ENCODE measurements at places on chromosomes 12 and 14.

DNA sequence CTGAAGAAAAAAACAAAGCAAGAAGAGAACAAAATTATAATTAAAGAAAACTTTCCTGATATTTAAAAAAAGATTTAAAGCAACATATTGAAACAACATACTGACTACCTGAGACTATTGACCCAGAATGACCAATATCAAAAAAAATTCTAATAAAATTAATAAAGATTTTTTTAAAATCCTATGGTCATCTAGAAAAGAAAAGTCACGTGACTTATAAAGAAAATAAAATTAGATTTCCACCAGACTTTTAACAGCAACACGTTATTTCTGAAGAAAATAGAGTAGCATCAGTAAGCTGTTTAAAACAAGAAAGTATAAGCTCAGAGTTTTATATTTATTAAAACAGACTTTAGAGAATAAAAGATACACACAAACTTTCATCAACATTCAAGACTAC lies 238.0 kb downstream of the C12orf42 start:
- ATAC-seq, result no peak

- ATAC-seq, result no peak
Measured at GRCh38 chr14:32726516-32726915, 212.2 kb upstream of the NPAS3 start.

GRCh38 chr14:63404906-63405305 lies 86.2 kb upstream of the GPHB5 start:
- no peak for ATAC-seq

GRCh38 chr12:123040106-123040505 lies 59.6 kb downstream of the ARL6IP4 start:
- ATAC-seq, result no peak

GRCh38 chr14:40371011-40371410 lies 938.8 kb upstream of the FBXO33 start:
- no peak for ATAC-seq

DNA sequence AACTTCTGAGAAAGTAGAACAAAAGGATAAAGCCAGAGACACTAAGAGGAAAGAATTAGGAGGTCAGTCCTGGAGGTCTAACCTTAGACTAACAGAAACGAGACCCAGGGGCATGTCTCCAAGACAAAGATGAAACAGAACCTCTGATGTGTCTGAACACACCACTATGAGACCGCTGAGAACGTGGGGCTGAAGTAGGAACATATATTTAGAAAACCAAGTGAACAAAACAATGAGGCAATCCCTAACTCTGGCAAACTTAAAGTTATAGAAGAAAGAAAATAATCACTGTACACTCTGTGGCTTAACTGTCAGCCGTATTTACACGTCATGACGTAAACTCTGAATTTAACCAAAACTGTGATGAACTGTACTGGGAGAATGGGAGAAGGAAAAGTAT lies 17.9 kb downstream of the KCTD10 start:
- no peak for ATAC-seq

DNA sequence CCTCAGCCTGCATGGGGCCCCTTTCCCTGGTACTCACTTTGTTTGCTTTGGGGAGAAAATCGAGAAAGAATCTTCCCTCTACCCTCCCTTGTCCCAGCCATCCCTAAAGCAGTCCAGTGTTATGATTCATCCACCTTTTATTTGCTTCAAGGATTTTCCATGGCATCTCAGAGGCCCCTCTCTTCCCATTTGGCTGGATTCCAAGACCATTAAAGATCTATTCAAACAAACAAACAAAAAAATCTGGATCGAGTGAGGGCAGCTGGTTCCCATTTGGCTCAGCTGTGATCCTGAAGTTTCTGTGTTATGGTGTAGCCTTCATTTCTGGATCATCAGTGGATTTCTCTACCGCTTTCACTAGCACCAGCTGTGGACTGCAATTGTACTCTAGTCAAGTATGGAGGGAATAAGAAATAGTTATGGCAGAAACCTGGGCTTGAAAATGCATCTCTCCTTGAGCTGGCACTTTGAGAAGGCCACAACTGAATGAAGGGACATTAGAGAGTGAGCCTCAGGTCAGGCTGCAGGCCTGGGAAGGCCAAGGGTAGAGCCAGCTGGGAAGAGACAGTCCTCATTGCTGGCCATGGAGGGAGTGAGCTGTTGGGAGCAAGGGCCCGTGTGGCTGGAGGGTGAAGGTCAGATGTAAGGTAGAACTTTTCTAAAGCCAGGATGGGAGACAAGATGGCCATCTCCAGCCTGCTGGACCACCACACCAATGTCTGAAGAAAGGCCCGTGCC lies 13.7 kb downstream of the KRT71 start:
- no peak for ATAC-seq

DNA sequence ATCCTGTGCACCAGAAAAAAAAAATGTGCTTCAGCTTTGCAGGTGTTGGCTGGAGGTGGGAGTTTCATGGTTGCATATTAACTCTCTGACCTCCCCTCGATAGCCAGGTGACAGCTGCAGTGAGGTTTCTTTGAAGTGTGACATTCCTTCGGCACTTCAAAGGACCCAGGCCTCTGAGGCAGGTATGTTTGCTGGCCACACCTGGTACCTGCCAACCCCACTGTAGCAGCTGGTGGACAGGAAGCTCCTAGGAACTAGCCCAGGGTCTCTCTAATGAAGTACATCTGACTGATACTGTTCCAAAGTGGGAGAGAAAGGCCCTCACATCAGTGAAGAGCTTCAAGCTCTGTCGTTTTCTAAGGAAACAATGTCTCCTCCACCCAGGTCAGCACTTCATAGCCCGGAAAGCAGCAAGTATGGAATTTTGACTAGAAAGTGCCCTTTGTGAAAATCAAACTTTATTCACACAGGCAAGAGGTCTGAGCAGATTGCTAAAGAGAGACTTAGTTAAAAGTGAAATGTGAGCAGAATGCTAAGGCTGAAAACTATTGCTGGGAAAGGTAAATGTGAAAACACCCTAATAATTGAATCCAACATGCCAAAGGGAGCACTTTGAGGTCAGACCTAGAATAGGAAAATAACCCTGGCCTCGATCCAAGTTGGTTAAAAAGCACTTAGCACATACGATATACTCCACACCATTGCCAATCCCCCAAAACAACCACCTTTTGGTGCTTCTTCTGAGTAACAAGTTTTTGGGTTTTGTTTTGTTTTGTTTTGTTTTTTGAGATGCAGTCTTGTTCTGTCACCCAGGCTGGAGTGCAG lies 71.3 kb downstream of the PHLDA1 start:
- no peak for ATAC-seq

DNA sequence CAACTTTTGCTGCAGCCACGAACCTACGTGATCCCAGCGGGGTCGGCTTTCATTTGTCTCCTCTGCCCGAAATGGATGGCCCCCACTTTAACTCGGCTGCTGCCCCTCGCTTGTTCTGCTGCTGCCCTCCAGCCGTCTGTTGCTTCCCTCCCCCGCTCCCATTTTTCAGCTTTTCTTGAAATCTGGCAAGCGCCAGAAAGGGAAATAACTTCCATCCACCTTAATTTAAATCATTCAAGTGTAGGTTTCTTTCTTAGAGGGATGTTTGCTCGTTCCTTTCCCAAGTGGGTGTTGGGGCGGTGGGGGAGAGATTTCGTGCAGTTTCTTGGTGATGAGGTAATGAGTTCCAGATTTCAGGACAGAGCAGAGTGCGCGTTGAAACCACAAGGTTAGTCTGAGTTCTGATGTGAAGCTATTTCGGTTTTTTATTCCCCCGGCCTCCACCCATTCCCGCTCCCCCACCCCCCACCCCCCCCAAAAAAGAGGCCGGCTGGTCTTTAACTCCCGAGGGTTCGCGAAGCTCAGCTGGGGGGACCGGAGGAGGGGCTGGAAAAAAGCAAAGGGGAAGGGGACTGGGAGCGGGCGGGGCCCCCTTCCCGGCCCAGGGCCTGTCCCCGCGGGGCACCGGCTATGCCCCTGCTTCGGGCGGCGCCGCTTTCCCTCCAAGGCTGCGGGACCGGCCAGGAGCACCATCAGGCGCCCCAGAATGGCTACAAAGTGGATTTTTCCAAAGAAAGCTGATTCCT lies 2.2 kb upstream of the ZFP36L1 start:
- ATAC-seq, result no peak

DNA sequence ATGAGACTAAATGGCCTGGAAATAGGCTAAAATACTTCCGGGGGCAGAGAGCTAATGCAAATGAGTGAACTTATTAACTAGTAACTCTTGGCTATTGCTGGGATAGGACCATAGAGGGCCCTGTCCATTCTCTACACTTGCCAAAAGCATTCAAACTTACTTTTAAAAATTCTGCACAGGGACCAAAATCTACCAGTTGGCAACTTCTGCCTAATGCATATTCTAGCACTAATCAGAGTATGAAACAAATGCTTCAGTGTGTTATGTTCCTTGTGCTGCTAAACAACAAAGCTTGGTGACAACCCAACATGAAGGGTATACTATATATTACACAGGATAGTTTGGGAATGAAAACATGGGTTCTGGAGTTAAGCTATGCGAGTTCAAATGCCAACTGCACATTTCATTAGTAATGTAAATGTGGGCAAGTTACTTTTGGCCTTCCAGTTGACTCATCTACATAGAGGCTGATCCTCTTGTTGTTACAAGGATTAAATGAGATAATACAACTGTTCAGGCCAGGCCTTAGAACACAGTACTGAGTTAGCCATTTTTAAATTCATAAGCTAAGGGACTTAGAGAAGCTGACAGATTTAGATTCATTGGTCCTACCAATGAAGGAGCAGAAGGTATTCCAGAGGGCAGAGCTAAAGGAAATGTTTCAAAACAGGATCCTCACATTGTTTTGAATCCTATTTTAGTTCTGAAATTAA lies 32.4 kb downstream of the HIGD1C start:
- peak; percentile 47 for ATAC-seq

GRCh38 chr12:106147956-106148355 lies 9.2 kb upstream of the NUAK1 start:
- ATAC-seq, result no peak

DNA sequence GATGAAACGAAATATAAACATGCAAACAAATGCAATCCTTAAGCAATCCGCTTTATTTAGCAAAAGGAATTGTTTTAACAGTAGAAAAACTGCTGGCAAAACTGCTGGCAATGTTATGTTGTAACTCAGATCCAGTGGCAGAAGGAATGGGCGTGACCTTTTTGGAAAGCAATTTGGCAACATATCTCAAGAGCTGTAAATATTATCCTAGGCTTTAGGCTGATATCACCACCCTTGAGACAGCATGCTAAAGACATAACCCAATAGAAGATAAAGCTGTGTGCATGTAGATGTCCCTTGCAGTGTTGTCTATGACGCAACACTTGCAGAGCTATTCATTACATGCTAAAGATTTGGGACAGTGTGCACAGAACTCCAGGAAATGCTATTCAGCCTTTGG lies 138.5 kb downstream of the DICER1 start:
- no peak for ATAC-seq

DNA sequence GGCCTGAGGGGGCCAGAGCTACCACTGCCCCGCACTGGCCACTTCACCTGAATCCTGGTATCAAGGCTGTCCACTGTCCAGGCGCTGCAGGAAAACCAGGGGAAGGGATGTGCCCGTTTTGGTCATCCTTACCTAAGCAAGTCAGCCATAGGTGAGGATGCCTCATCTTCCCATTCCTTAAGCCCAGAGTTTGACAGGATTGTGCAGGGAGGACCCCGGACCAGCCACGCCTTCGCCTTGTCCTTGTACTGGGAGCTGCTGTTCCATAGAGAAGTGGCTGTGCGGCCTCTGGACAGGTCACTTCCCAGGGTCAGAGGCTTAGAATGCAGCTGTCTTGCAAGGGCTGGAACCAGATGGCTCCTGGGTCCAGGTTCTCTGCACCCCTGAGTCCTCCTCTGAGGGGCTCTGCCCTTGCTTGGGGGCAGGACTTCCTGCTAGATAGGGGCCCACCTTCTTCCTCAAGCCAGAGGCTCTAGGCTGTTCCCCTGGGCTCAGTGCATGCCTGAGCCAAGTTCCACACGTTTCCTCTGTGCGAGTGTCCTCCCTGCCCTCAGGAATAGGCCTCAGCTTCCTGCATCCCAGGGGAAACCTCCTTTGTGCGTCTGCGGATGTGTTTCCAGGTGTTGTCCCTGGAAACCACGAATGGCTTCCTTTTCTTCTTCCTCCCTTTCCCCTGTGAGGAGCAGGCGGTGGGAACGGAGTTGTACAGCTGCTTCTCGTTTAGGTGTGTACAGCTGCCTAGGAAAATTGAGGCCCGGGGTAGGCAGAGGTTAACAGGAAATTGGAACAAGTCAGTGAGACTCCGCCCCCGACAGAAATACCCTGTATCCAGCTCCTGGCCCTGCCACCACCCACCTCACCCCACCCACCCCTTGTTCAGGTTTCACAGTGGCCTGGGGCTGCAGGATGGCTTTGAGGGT lies 54.3 kb upstream of the RIN3 start:
- ATAC-seq, result no peak

DNA sequence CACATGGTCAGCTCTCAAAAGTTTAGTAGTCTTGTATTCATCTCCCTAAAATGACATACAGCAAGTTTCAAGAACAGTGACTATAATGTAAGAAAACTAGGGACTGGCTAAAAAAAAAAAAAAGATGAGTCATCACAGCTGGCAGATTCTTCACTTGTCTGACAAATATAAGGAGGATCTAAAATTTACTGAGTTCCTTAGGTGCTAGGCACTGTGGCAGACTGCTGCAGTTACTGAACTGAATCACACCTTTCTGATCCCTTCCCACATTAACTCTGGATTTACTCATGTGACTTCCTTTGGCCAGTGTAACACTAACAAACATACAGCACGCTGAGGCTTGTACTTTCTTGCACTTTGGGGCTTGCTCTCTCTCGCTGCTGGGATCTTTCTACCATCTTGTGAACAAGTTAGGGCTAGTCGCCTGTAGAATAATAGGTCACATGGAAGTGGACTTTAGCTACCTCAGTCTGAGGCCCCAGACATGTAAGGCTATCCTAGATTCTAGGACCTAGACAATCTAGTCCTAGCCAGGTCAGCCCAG lies 32.1 kb downstream of the BAZ1A start:
- ATAC-seq, result peak; percentile 89

DNA sequence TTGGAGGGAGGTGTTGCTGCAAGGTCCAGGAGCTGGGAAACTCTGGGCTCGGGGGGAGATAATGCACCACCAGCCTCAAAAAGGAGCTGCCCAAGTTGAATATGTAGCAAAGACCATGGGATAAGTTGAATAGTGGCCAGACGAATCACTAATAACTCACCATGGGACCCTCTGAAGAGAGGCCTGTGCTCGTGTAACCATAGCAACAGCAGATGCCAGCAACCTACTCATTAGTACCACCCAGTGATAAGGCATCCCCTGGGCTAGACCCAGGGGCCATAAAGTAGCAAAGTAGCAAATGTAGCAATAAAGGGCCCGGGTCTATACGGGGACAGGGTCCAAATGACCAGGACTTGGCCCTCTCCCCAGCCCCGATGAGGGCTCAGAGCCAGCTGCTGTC lies 328.0 kb downstream of the DPF3 start:
- no peak for ATAC-seq

DNA sequence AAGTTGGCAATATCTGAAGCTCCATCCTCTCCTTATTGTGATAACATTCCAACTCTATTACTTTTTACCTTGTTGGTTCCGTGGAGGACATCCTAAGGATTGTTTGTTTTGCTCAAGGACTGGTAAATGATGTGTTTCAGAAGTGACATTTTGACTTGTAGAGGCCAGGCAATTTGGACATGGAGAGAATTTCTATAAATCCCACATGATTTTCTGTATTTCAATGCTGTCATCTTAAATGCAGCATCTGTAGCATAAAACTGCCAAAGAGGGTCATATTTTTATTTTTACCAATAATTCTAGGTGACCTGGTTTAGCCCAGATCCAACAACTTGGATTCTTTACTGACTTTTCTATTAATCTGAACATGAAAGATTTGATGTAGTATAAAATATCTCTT lies 328.4 kb downstream of the BMP4 start:
- ATAC-seq, result no peak

Measured in activated CD4-positive, CD25-positive, alpha-beta regulatory T cell treated with anti-CD3 and anti-CD28 coated beads, Interleukin-2, amount 50 U/mL, for 24 hours (primary cell).